IPS-NIHi11 (cell line): ENCODE measurements at places on chromosomes 1 and 21.

DNA sequence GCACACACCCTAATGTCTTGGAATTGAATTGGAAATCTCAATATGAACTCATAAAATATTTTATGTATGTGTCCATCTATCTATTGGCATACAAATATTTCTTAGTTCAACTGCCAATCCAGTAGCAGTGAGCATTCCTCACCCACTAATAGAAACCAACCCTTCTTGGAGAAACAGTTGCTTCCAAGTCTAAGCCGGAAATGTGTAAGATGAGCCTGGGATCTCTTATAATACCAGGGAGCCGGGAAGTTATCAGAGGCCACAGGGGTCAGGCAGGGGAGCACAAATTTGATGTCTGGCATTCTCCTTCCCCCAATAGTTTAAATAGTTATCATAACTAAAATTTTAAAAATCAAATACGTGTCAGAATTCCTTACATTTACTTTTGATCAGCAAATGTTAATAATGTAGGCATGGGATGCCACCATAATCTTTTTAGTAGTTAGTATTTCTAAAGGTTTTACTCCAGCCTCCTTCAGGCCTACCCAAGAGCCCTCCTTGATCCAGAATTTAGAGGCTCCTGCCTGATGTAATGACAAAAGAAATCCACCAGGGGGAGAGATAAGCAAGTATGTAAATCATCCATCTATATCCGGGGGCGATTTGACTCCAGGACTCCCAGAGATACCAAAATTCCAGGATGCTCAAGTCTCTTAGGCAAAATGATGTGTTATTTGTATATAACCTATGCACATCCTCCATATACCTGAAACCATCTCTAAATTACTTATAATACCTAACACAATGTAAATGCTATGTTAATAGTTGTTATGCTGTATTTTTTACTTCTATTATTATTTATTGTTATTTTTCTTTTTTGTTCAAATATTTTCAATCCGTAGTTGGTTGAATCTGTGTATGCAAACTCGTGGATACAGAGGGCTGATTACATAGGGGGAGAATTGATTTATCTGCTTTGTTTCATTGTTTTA, 218.7 kb upstream of the COA6 start:
- peak; percentile 72 for DNase-seq

DNA sequence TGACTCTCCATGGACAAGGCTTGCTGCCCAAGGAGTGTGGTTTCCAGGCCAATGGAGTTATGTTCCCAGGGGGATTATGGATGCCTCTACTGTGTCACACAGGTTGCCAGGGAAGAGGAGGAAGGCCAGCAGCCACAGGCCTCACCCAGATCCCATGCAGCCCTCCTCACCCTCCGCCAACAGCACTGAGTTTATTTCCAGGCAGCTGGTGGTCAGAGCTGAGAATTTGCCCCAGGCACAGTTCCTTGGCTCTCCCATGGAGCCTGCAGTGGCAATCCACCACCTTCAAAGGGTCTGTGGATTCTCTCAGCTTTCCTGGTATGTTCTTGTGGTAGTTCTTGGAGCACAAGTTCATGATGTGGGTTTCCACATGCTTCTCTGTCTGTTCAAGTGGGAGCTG, 79.2 kb downstream of the NTNG1 start:
- no peak for DNase-seq

DNA sequence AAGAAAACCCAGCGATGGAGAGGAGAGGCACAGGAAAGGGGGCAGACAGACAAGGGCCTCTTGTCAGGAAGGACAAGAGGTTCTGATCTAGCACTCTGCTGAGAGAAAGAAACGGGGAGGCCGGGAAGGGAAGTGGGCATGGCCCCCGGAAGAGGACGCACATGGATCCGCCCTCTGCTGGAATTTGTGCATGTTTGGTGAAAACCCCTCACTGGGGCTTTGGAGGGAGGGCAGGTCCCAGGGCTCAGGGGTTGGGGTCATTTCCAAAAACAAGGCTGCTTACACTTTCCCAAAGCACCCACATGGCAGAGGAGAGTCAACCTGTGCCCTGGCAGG, 32.4 kb upstream of the ECE1 start:
- no peak for DNase-seq

DNA sequence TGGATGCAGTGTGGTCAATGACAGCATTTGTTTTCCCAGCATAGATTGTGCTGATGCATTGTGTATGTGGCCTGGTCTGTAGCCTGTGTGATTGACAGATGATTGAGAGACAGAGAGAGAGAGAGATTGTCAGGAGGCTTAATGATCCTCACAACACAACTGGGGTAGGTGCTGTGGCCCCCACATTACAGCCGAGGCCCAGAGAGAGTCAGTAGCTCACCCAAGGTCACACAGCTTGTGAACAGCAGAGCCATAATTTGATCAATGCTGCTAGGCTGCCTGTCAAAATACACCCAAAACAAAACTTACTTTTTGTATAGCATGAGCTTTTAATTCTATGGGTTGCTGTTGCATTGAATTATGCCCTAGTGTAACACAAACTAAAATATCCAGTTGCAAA, 20.2 kb upstream of the ETS2 start:
- no peak for DNase-seq

DNA sequence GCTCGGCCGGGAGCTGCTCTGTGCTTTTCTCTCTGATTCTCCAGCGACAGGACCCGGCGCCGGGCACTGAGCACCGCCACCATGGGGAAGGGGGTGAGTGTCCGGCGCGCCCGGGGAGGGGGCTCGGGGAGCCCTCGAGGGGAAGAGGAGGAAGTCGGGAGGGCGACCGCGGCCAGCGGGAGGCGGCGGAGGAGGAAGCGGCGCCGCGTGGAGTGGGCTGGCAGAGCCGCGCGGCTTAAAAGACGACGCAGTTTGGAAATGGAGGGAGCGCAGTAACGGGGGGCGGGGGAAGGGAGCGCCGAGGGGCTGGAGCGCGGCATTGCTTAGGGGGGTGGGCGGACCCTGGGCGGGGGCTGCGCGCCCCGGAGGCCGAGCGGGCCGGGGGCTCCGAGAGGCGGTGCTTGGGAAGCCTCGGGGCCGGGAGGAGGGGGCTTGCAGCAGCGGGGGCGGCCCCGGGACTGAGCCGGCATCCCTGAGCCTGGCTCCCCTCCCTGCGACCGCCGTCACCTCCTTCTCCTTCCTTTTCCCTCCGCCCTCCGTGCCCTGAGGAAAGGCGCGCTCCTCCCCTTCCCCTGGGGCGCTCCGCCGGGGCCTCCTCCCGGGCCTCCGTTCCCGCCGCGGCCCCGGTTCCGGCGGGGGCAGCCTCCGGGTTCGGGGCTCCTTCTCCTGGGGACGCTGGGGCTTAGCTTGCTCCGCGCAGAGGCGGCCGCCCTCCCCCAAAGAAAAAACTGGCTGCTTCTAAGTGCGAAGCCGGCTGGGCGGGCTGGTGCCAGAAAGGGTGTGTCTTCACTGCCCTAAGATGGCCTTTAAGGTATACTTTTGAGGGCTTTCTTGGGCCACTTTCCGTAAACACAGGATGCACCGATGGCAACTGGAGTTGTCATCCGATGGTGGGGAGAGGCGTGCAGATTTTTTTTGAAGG, 648 bp downstream of the ATP1A1 start:
- DNase-seq, result peak; percentile 58

GRCh38 chr21:39181205-39181818, 1.9 kb downstream of the PSMG1 start:
- no peak for DNase-seq

- DNase-seq, result no peak
These were observed 77.1 kb downstream of the CEP350 start for GRCh38 chr1:180031664-180032063.
